ENCODE measurements at places on chromosomes 4 and X. TPM values are rescaled to one million over a fixed set of nuclear protein-coding genes. Genes with fewer than 3 reads are reported as not detected.

- no peak for DNase-seq
Measured at GRCh38 chr4:17662694-17663093, 48.3 kb downstream of the MED28 start.

DNA sequence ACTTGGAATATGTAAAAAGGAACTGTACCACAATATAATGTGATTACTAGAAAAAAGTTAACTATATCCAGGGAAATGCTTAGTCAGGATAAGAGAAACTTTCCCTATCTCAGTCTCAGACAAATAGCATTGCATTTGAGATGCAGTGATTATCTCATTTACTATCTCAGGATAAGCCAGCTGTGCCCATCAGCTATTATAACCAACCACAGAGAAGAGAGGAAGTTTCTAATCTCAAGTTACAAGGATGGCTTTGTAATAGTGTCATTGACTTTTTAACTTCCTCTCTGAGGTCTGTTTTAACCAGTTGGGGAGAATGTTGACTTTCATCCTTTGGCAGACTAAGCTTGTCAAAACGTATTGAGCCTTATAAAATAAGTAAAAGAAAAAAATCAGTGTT is 56.5 kb downstream of the SNX25 start:
- no peak for DNase-seq

The ZCCHC12 gene
- 1.3 TPM for polyA plus RNA-seq

DNA sequence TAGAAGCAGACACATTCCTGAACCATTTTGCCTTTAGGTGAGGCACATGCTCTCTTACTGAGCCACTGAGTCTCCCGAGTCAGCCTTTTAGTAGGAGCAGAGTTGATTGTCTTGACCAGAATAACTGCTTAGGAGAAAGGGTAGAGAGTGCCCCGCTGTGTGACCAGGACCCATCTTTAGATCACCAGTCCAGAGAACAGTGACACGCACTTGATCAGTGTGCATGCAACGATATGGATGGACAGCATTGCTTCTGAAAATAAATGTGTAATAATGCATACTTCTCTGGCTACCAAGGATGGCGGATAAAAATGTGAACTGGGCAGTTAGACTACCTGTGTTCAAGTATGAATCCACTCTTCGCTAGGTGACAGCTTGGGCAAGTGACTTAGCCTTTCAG is 897.7 kb downstream of the TRIML1 start:
- DNase-seq, result no peak

- peak; percentile 8 for DNase-seq
Measured at GRCh38 chr4:111283066-111283677, 660.3 kb upstream of the PITX2 start.

DNA sequence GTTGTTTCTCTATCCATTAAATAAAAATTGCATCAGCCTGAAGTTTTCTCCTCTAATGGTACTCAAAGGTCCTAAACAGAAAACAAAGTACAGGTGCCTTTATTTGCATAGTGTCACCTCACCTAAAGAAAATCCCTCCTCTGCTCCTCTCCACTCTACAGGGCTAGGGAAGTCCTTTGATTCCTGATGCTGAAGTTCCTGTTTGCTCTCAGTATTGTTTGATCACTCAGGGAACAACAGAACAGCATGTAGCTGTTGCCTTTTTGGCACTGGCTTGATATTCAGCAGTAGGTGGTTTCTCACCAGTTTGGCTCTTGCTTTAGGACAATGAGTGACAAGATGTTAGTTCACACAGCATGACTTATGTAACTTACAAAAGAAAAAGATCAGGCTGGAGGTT is 156.2 kb upstream of the SLC7A11 start:
- DNase-seq, result no peak

DNA sequence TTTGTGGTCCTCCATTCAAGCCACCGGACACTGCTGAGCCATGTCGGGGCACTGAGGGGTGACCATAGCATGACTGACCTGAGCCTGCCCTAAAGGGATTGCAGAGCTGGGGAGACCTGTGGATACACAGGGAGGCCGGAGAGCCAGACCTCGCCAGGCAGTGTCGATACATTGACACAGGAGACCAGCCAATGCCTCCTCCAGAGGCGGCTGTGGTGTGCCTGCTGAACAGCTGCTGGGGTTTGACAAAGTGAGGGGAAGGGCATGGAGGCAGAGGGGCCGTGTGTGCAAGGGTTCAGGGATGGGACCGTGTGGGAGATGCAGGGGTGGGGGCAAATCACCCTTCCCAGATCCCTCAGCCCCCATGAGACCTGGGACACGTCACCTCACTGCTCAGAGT is 48.0 kb downstream of the PPP2R2C start:
- DNase-seq, result no peak

GRCh38 chr4:123579961-123580360 is 183.4 kb downstream of the SPRY1 start:
- no peak for DNase-seq

GRCh38 chrX:20267931-20268701 is 1.4 kb upstream of the RPS6KA3 start:
- DNase-seq, result no peak

- DNase-seq, result no peak
Measured at GRCh38 chr4:83150653-83151330, 36.3 kb upstream of the PLAC8 start.

DNA sequence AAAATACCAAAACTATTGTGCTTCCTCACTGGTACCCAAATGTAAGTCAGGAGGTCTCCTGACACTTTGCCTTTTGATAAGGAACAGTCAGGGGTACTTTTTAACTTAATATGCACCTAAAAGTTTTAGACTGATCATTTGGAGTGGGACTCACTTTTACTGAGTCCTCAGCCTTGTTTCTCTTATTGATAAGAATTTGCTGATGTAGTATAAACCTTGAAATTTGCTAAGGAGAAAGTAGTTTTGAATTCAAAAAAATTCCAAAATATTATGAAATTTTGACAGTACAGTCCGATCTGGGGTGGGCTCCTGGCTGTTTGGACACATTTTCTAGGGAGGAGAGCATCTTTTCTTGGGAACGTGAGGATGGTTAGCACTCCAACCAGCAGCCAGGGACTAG is 91.4 kb upstream of the GATB start:
- no peak for DNase-seq

DNA sequence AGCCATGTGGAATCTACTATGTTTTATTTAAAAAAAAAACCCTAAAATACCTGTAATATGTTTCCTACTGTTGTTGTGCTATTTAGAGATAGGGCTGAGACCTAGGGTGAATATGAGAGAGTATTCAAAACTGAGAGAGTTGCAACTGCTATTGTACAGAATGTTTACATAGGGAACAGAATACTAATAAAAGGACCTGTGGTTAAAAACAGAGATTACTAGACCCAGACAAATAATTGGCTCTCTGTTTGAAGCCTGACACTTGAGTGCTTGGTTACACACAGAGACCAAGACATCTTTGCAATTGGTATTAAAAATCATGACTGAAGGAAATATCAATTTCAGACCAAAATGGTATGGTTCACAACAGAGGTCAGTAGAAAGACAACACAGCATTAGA is 278.9 kb upstream of the GIMD1 start:
- no peak for DNase-seq

Data from right renal cortex interstitium (tissue), 3 donors.